Left lung (tissue), 14 donors: ENCODE measurements at places on chromosomes 1 and 21.

- peak; percentile 82 for DNase-seq
Measured at GRCh38 chr1:58768971-58769808, 14.7 kb downstream of the JUN start.

GRCh38 chr1:116568662-116569380 is 2.0 kb downstream of the CD58 start:
- DNase-seq = no peak

- DNase-seq = no peak
Measured at GRCh38 chr1:21152423-21153100, 24.1 kb downstream of the EIF4G3 start.

GRCh38 chr1:95021119-95021518 is 51.6 kb downstream of the ALG14 start:
- no peak for DNase-seq

DNA sequence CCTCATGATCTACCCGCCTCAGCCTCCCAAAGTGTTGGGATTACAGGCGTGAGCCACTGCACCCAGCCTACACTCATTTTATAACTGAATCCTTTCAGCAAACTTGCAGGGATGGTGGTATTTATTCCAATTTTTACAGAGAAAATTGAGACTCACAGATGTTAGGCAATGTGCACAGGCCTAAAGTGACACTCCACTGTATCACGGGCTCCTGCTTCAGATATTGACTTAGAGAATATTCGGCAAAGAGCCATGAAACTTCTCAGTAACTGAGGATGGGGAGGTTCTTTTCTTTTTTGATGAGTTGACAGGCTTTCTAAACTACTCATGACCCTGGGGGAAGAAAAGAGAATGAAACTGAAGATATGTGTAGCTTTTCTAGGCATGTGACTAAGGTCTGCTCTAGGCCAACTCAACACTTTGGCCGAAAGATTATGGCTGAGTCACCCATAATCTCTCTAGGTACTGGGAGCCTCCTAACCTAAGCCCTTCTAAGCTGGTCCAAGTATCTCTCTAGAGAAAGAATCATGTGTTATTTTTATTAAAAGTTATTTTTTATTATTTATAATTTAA is 19.9 kb upstream of the PTCH2 start:
- no peak for DNase-seq

GRCh38 chr1:16124377-16125087 is 31.3 kb downstream of the EPHA2 start:
- no peak for DNase-seq

DNA sequence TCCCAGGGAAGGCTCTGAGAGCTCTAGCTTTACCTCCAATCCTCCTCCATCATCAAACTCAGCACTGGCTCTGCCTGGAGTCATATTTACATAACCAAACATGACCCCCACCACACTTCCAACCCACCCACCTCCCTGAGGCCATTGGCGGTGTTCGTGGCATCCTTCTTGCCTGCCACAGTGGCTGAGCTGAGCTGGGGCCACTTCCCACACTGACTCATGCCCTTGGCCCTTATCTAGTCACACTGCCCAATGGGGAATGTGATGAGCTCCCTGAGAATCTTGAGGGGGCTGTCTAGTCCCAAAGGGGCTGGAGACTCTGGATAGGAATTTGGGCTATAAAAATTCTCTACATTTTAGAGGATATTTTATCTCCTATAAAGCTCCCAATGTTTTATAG is 230.9 kb upstream of the IRF2BP2 start:
- DNase-seq = no peak

DNA sequence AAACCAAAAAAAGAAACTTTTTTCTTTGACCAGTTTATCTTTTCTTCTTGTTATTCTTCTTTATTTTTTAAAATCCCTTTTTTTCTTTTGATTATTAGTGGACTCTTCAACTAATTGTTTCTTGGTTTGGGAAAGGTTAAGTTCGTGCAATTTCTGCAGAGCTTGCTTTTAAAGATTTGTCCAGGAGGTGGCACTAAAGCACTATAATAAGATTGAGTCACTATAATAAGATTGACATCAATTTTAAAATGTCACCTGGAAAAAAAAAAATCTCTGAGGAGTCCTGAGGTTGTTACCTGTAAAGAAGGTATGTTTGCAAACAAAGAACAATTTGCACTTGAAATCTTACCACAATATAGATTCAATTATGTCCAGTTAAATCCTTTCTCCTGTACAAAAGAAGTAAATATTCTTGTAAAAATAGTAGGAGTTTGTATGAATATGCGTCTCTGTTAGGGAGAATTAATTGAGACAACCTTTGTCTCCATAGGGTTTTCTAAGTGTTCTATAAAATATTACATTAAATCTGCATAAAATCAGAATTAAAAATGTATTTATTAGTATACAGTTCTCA is 166.7 kb downstream of the ADGRL4 start:
- DNase-seq = no peak

- no peak for DNase-seq
Measured at GRCh38 chr1:39969531-39970270, 14.8 kb downstream of the MFSD2A start.

- no peak for DNase-seq
Measured at GRCh38 chr1:41936107-41936506, 17.4 kb upstream of the HIVEP3 start.

DNA sequence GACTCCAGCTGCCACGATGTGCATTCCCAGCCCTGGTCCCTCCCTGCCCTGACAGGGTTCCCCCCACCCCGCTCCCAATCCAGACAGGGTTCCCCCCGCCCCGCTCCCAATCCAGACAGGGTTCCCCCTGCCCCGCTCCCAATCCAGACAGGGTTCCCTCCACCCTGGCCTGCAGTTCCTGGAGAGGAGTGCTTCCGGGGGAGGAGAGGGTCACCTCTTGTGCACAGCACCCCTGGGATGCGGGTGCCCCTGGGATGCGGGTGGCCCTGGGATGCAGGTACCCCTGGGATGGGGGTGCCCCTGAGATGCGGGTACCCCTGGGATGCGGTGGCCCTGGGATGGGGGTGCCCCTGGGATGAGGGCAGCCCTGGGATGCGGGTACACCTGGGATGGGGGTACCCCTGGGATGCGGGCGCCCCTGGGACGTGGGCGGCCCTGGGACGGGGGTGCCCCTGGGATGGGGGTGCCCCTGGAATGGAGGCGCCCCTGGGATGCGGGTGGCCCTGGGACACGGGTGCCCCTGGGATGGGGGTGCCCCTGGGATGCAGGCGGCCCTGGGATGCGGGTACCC is 36.7 kb upstream of the SLC19A1 start:
- DNase-seq = no peak

- no peak for DNase-seq
Measured at GRCh38 chr21:34017039-34017961, 56.1 kb upstream of the MRPS6 start.

GRCh38 chr1:223088713-223089240 is 54.3 kb downstream of the TLR5 start:
- no peak for DNase-seq

- DNase-seq = peak; percentile 28
Measured at GRCh38 chr1:223363856-223364684, at the start of gene SUSD4. Gene SUSD4 (minus strand): TSS chr1:223364176. CDS start chr1:223363425, 751 bp downstream.

GRCh38 chr1:156894001-156894400 is 483 bp downstream of the PEAR1 start:
- no peak for DNase-seq

DNA sequence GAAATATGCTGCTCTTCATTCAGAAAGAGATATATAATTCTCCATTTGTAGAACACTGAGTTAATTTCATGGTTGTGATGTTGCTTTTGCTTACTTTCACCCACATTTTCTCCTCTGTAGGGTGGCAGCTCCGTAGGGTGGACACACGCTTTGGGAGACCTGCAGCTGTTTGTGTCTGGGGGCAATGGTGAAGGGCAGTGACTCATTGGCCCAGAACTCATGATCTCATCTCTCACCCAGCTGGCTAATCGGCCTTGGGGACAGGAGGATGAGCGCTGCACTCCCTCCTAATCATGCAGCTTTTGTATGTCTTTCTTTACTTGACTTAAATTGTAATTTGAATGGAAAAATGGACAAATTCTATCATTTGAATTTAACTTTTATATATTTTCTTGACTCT is 9.6 kb downstream of the DISC1 start:
- DNase-seq = no peak

- DNase-seq = no peak
Measured at GRCh38 chr1:59124166-59124565, 172.7 kb upstream of the FGGY start.

- peak; percentile 76 for DNase-seq
Measured at GRCh38 chr1:109248797-109249629, at the start of gene CELSR2. Gene CELSR2 (plus strand): TSS chr1:109249539. CDS start chr1:109250080, 541 bp downstream.
